Cardiac septum (tissue), 1 donor: ENCODE measurements at places on chromosomes 1 and 21. TPM values are rescaled to one million over a fixed set of nuclear protein-coding genes. Genes with fewer than 3 reads are reported as not detected.

- DNase-seq: no peak
Measured at GRCh38 chr1:22275626-22276395, 132.9 kb upstream of the WNT4 start.

DNA sequence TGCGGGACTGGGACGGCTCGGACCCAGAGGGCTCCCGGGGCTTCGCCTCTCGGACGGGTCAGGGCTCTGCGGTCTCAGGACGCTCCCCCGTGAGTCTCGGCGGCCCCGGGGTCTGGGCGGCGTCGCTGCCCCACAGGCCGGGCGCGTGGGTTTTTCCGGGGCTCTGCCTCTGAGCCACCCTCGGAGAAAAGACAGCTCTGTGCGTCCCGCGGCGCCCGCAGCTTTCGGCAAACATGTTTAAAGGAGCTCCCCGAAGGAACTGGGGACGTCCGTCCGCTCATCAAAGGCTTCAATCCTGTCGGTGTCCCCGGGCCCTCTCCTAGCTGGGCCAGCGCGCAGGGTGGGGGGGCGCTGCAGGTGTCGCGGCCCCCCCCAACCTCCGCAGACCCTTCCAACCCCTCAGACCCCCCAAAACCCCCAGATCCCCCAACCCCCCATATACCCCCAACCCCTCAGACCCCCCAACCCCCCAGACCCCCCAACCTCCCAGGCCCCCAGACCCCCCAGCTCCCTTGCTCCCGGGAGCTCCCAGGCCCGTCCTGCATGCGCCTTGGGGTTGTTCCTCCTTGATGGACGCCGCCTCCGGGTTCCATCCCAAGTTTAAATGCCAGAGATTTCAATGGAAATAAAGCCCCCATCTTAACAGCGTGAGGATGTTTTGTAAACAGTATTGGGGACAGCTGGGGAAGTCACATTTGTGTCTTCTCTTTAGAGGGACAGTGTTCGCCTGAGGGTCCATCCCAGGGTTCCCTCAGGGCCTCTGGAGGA, 996 bp upstream of the C1orf159 start:
- DNase-seq: no peak

GRCh38 chr1:191086910-191087309, 609.2 kb upstream of the BRINP3 start:
- no peak for DNase-seq

DNA sequence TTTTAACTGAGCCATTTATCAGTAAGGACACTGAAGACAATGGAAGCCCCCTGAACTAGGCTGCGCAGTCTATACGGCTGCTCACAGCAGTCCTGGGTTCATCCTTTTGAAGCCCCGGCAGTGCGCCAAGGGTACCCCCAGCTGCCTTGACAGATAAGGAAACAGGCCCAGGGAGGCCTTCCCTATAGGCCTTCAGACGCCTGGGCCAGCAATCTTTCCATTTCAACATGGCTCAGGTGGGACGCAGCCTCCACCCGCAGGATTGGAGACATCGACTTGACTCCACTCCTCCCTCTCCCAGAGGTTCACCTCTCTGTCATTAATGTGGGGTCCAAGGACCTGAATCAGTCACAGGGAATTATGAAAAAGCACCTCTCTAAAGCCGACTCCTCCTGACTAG, 2.8 kb upstream of the LYPD8 start:
- DNase-seq: no peak

GRCh38 chr1:35637401-35637809, 3.9 kb downstream of the PSMB2 start:
- no peak for DNase-seq

CCSAP gene
- total RNA-seq: 5.6 TPM

- no peak for DNase-seq
Measured at GRCh38 chr1:37174341-37174740, 140.0 kb upstream of the GRIK3 start.

THAP3 gene
- 8.8 TPM for total RNA-seq

TNFSF4 gene
- total RNA-seq: 0.22 TPM

DNA sequence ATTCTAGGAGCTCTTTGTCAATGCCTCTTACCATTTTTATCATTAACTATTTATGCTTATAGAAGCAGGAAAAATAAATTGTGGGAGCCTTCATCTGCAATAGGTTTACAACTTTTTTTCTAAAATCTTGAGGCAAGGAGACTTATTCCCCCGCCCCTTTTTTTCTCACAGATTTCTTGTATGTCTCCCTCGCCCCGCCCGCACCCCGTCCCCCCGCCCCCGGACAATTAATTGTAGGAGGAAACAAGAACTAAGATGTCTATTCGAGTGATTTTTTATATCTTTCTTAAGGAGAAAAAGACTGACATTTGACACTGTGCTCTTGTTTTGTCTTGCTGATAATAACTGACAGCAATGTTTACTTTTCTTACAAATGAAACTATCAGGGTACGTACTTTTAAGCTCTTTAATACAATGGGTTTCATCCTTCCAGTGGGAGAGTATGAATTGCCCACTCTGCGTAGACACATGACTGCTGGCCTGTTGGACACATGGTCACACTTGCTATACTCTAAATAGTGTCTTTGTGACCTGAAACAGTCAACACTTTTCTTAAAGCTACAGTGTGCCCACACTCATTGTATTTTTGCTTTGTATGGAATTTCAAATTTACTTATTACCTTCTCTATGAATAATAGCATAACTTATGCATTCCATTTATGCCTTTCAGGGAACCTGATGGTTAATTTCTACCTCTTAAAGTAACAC, 1.5 kb upstream of the IVNS1ABP start:
- DNase-seq: no peak

GRCh38 chr21:40833184-40833583, 13.8 kb downstream of the DSCAM start:
- DNase-seq: no peak

ZNF670 gene
- 0.75 TPM for total RNA-seq

GRCh38 chr1:71649608-71650007, 568.8 kb upstream of the ZRANB2 start:
- DNase-seq: no peak

GRCh38 chr1:27142464-27142863, 12.5 kb downstream of the SLC9A1 start:
- DNase-seq: no peak

C1orf52 gene
- total RNA-seq: 17.4 TPM

ADAMTS1 gene
- total RNA-seq: 92.5 TPM

GRCh38 chr1:105337420-105337819, 1587.7 kb downstream of the AMY1C start:
- no peak for DNase-seq

GRCh38 chr1:162011337-162012012, 12.2 kb downstream of the OLFML2B start:
- no peak for DNase-seq

DNA sequence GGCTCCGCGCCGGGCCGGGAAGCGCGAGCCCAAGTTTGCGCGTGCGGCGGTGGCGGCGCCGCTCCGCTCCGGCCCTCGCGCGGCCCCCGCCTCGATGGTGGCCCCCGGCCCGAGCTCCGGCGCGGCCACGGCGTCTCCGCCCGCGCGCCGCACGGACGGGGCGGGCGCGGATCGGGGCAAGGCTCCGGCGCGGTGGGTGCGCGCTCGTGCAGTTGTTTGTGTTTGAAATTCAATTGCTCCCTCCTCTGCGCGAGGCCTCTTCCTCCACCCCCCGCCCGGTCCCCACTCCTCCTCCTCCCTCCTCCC, at the start of gene HDGF:
Gene HDGF, minus strand, starts transcription at position 225 of the 306 bp plus-strand sequence. CDS start 246 bp downstream, outside the sequence.
- DNase-seq: no peak

PAQR6 gene
- 2.6 TPM for total RNA-seq

DNA sequence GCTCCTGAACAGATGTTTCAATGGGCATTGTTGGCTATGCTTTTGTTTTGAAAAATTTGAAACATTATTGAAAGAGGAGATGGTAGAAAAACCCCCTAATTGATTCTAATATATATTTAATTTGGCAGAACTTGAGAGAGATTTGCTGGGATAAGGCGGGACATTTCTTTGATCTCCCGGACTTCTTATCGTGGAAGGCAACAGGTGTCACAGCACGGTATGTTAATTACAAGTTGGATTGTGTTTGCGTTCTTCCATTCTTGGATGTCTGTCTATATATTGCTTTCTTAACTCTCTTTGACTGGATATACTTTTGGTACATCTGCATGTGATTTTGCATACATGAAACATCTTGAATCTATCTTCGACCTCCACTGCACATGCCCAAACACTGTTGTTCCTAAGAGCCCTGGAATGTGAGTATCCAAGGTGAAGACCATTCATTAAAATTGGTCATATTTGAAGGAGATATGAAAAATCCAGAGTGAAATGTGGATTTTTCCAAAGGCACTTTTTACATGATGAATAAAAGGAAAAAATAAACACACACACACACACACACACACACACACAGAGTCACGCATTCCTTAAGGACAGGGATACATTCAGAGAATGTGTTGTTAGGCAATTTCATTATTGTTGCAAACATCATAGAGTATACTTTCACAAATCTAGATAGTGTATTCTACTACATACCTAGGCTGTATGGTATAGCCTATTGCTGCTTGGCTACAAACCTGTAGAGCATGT, 81.9 kb downstream of the FGGY start:
- no peak for DNase-seq
